Inflammatory macrophage (primary cell): ENCODE measurements at places on chromosomes 6 and 20.

GRCh38 chr20:48794360-48794759 lies 33.4 kb downstream of the PREX1 start:
- DNase-seq, result no peak

- DNase-seq, result no peak
These were observed 280.0 kb downstream of the SOX4 start for GRCh38 chr6:21873562-21873961.

GRCh38 chr20:46307139-46307998 lies 929 bp downstream of the CDH22 start:
- peak; percentile 71 for DNase-seq

- no peak for DNase-seq
These were observed 40.5 kb downstream of the BEND6 start for GRCh38 chr6:56995347-56995902.

GRCh38 chr6:68760941-68761676 lies 126.0 kb downstream of the ADGRB3 start:
- DNase-seq, result no peak

- no peak for DNase-seq
These were observed 11.0 kb upstream of the BLOC1S5 start for GRCh38 chr6:8075185-8075584.
